ENCODE measurements at places on chromosomes 5 and 9. TPM values are rescaled to one million over a fixed set of nuclear protein-coding genes. Genes with fewer than 3 reads are reported as not detected.

Gene CDC20B
- total RNA-seq = 0.11 TPM

DNA sequence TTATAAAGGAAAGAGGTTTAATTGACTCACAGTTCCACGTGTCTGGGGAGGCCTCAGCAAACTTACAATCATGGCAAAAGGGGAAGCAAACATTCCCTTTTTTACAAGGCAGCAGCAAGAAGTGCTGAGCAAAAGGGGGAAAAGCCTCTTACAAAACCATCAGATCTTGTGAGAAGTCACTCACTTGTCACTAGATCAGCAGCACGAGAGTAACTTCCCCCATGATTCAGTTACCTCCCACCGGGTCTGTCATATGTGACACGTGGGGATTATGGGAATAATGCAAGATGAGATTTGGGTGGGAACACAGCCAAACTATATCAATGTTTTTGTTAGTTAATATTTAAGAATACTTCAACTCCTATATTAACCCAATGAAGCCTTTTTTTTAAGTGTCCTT is 275.2 kb upstream of the CDH9 start:
- no peak for DNase-seq
- no peaks in the 10 kb centered on the region for H3K27me3 ChIP-seq
- H3K4me3 ChIP-seq = no peak overlapping the region
- H3K36me3 ChIP-seq = no peaks in the 10 kb centered on the region
- H3K4me1 ChIP-seq = peaks cover 13% of the 10 kb centered on the region
- H3K27ac ChIP-seq = no peak overlapping the region

DNA sequence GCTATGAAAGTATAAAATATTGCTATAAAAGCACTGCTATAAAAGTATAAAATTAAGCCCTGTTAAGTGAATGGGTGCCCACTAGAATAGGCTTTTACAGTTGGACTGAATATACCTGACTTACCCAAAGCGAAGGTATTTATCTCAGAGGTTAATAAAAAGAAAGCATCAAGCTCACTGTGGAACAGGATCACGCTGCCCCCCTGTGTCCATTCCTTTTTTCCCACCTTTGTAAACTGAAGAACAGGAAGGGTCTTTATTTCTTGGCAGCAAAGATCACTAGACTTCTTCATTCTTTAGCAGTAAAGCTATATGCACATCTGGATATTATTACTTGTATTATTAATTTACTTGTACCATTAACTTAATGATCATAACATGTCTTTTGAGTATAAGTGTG is 22.1 kb upstream of the PLPP6 start:
- H3K36me3 ChIP-seq = no peaks in the 10 kb centered on the region
- H3K27me3 ChIP-seq = no peaks in the 10 kb centered on the region
- no peak overlapping the region for H3K27ac ChIP-seq
- no peak overlapping the region for H3K4me3 ChIP-seq
- no peaks in the 10 kb centered on the region for H3K4me1 ChIP-seq
- DNase-seq = peak; percentile 2

GRCh38 chr5:122602700-122603099 is 172.2 kb upstream of the SNX2 start:
- no peaks in the 10 kb centered on the region for H3K27me3 ChIP-seq
- DNase-seq = no peak
- no peak overlapping the region for H3K27ac ChIP-seq
- no peaks in the 10 kb centered on the region for H3K4me1 ChIP-seq

Gene NSUN2
- 78.8 TPM for total RNA-seq
